ENCODE measurements at places on chromosomes 16 and 17.

DNA sequence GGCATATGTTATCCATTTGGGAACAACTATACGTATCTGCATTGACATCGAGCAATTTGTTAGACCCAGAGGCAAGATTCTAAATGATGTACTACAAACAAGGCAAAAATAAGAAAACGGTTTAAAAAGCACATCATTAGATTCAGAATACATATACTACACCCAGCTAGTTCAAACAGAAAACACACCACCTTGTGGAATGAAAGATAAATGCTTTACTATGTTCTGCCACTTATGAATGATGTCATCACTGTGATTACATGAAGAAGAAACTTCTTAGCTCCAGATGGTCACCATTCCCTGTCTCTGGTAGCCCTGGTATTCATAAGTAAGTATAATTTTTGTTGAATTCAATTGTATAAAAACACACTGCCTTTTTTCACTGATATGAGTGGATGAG lies 7.8 kb downstream of the NACA2 start:
- DNase-seq, result no peak

GRCh38 chr17:64388961-64389565 lies 1.6 kb downstream of the PECAM1 start:
- no peak for DNase-seq

DNA sequence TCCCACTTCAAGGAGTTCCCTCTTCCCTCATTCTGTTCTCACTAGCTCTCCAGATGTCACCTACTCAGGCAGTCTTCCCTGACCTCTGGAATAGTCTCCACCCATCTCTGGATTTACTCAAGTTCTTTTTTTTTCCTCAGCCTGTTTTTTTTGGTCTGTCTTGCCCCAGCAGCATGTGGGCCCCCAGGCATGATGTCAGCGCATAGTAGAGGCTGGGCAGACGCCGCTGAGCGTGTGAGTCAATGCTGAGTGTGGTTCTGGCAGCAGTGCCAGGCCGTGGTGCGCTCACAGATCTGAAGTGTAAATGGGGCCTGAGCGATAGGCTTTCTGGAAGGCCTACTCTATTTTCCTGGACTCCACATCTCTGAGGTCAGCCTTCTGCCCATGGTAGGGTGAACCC lies 2.7 kb upstream of the KCNJ18 start:
- DNase-seq, result no peak

DNA sequence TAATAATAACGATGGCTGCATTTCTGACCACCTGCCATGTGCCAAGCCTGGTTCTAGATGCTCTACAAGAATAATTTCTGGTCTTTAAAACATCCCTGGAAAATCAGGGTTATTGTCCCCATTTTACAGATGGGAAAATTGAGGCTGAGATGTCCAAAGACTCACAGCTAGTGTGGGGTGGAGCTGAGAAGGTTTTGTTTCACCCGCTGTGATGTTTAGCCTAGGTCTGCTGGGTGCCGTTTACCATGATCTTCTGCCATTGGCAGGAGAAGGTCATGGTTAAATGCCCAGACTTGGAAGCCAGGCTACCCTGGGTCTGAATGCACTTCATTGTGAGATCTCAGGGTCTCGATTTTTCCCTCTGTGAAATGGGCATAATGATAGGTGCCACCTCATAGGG lies 159.1 kb upstream of the PLCG2 start:
- no peak for DNase-seq

DNA sequence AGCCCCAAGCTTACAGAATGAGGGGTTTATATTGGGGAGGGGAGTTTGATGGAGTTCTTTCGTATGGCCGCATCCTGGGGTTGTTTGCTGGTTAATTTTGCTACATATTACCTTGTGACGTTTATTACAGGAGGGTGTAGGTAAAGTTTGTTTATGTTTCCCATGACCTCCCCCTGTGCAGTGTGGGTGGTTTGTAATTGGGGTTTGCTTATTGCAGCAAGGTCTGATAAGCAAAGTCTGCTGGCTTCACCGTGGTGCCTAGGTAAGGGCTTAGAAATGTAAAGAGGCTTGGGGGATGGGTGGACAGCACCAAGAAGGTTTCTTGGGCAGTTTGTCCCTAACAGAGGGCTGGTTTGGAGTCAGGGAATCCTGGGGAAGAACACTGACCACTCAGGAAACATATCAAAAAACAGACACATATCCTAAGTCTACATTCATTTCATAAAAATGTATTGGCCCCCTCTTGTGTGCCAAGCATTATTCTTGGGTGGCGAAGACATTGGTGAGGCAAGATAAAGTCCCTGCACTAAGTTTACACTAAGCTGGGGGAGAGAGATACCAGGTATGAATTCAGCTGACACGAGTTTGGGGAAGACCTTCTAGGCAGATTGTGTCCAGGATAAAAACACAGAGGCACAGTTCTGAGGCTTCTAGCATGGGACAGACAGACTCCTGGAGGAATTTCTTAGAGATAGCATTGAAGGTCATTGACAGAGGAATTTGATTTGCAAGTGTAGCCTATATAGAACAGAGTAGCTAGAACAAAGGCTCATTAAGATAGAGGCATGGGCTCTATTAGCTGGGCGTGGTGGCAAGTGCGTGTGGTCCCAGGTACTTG lies 9.5 kb downstream of the ZNF764 start:
- DNase-seq, result no peak

DNA sequence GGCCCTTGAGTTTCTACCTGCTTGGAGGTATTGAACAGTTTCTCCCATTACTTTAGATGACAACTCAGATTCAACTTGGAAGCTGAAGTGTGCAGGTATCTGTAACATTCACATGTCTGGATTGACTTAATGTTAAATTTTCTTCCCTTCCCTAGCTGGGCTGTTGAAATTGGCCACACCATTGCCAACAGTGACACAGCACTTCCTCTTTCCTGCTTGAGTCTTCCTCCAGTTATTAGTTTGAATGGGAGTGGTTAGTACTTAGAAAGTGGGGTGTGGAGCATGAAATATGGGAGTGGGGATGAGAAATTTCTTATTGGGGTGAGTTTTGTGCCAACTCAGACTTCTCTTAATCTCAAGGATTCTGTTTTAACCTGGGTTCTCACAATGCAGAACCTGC lies 454.9 kb downstream of the KCNJ2 start:
- no peak for DNase-seq

DNA sequence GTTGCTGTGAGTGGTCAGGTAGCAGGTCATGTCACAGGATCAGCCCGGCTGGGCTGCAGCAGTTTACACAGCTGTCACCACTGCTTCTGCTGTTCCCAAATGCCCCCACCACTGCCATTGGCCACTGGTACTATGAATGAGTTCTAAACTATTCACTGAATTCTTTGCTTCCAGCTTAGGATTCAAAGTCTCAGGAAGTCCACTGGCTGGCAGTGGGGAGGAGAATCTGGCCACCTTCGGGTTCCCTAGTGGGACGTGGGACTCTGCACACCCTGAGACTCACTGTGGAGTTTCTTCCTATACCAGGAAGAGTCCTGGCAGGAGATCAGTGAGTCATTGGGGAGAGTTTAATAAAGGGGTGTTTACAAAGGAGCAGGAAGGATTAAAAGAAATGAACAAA lies 6.9 kb downstream of the MT1X start:
- no peak for DNase-seq

GRCh38 chr17:39062846-39063680 lies 88.4 kb downstream of the PLXDC1 start:
- DNase-seq, result no peak

DNA sequence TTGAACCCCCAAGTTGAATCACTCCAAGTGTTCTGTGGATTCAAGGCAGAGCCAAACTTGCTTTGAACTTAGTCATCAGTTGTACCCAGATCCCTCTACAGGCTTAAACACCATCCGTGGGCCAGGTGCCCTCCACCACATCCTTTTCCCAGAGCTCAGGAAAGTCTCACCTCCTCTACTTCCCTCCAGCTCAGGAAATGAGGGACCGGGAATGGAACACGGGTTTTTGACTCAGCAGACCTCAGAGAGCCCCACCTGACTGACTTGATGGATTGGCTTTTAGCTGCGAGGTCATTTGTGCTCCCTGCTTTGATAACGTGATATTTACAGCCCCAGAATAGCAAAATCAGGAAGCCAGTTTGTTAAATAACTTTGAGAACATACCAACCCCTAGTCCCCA lies 20.1 kb downstream of the GID4 start:
- DNase-seq, result no peak

DNA sequence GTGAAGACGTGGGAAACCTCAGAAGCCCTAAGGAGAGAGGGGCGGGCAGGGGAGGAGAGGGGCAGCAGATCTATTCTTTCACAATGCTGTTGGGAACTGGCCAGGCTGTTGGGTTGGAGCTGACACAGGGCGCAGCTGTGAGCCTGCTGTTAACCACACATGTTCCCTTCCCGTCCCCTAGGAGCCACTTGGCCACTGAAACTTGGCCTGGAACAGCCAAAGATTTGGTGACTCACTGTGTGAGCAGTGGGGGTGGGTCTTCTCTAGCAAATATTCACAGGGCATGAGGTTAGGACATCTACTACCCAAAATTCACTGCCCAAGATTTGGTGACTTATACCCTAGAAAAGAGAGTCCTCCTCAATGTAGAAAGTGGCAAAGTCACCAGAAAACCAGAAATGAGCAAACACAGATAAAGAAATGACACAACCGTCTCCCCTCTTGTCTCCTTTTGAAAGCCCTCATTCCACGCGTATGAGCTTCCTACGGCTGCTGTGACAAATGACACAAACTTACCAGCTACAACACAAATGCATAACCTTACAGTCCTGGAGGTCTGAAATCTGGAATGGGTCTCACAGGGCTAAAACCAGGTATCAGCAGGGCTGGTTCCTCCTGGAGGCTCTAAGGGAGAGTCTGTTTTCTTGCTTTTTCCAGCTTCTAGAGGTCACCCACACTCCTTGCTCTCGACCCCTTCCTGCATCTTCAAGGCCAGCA lies 6.3 kb downstream of the TBC1D16 start:
- no peak for DNase-seq

- DNase-seq, result no peak
These were observed 15.9 kb upstream of the SLC12A3 start for GRCh38 chr16:56848955-56849689.

DNA sequence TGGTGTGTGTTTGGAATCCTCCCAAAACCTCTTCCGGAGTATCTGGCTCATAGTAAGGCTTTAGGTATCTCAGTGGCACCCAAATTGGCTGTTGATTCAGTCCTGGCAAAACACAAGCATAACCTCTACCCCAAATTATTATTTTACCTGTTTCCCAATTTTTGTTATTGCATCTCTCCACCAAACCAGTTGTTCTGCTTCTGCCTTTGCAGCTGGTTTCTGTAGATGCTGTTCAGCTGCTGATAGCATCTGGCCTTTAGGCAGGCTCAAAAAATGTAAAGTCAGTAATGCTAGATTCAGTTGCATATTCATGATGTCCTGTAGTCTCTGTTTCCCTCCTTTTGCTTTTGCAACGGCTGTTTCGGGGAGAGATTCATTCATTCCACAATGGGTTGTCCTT lies 33.8 kb downstream of the ATF7IP2 start:
- DNase-seq, result no peak

Data from stimulated activated CD8-positive, alpha-beta memory T cell treated with anti-CD3 and anti-CD28 coated beads, Interleukin-15, amount 100 ng/mL, for 4 hours (primary cell).